IMR-90 (cell line): ENCODE measurements at places on chromosomes 3 and 15. TPM values are rescaled to one million over a fixed set of nuclear protein-coding genes. Genes with fewer than 3 reads are reported as not detected.

Gene EIF4A2
- 310 and 449 TPM in 2 replicates for total RNA-seq

- no peak for DNase-seq
Measured at GRCh38 chr3:196219970-196220311, 3.6 kb downstream of the SLC51A start.

GRCh38 chr3:14266361-14266760 is 87.7 kb downstream of the LSM3 start:
- peak; percentile 96 for DNase-seq

- DNase-seq: no peak
Measured at GRCh38 chr3:124360563-124360962, 368.6 kb upstream of the ROPN1 start.

Gene ZBED2
- total RNA-seq: 0.72 and 1.1 TPM in 2 replicates

GRCh38 chr3:126957776-126958637 is 24.9 kb upstream of the PLXNA1 start:
- no peak for DNase-seq

Gene GABRB3
- total RNA-seq: 0.54 and 0.56 TPM in 2 replicates

Gene TERC
- 17.8 and 57.0 TPM in 2 replicates for total RNA-seq

GRCh38 chr3:40254891-40255290 is 54.6 kb upstream of the EIF1B start:
- DNase-seq: no peak

- DNase-seq: no peak
Measured at GRCh38 chr15:69636169-69636915, 183.7 kb downstream of the RPLP1 start.

DNA sequence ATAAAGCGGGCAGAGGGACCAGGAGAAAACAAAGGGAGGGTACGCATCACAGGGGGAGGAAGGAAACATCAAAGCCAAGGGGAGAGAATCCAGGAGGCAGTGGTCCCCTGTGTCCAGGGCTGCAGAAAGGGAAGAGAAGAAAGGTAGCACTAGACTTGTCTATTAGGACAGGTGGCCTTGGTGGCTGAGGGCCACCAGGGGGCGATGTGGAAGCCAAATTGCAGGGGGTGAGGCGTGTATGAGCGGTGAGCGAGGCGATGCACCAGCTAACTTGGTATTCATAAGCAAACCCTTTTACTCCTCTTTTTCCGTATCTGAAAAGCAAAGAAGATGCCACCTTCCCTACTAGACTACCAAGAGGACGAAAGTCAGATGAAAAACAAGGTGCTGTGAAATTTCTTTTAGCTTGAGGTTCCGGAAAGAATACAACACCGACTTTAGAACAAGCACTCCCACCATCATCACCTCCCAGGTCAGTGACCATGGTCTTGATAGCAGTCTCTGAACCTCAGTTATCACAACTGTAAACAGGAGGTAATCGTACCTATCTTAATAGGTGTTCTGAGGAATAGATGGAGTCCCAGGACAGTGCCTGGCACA is 654.4 kb upstream of the ADAMTS9 start:
- peak; percentile 55 for DNase-seq

DNA sequence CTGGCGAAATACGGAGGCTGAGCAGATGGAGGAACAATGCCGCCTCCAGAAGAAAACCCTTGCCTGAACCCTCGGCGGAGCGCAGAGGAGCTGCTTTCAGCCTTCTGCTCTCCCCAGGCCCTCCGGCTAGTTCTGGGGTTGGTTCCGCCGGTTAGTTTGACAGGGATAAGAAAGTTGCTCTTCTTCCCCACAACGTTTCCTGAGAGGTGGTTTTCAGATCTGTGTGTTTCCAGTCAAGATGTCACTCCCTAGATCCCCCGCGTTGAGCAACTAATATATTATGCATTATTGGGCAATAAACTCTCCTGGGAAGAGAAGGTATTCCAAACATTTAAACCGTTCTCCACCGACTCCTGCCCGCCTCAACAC is 551 bp downstream of the NLGN1 start:
- no peak for DNase-seq

GRCh38 chr3:123324880-123325765 is 123.4 kb downstream of the SEC22A start:
- no peak for DNase-seq

Gene SLC35G2
- 6.6 and 8.6 TPM in 2 replicates for total RNA-seq

Gene SLC12A1
- total RNA-seq: not detected in 2 replicates

Gene WNT7A
- not detected in 2 replicates for total RNA-seq

DNA sequence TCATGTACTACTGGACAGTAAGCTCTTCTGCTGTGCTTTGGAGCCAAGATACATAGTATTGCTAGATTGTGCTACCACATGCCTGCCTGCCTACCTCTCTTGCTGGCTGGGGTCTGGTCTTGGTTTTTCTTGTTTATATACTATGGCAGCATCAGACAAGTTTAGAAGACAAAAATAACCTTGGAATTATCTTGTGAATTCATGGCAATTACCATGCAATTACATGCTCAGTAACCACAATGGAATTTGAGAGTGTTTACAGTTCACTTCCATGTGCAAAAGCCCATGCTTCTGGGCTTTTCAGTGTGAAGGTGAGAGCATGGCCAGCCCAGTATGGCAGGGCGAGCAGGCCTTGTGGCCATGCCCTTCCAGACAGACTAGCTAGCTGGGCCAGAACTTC is 48.0 kb upstream of the C15orf61 start:
- peak; percentile 66 for DNase-seq

GRCh38 chr3:119238363-119238762 is 2.3 kb downstream of the B4GALT4 start:
- no peak for DNase-seq

DNA sequence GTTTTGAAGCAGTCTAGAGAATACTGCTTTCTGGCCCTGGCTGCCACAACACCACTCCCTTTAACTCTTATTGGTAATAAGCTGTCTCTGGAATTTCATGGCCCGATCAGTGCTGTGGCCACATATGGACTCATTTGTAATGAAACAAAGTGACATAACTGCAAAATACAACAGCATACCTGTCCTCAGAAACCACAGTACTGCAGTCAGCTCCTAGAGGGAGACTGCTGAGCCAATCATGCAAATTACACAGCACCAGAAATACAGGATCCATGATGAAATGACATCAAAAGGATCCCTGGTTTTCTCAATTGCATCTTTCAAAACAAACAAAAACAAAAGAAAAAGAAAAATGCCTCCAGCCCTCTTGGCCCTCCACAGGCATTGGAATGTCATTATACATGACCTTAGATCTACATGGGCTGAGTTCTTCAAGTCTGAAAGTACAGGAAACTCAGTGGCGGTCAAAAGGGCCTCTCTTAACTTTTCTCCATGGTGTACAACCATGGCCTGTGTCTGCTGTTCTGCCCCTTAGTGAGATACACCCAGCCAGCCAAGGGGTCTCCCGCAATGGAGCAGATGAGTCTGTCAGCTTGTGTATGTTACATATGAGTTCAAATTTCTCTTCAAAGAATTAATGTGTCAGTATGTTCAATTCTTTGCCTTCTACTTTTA is 24.9 kb upstream of the KBTBD12 start:
- DNase-seq: no peak

GRCh38 chr3:37124435-37124834 is 49.9 kb downstream of the LRRFIP2 start:
- DNase-seq: no peak

- DNase-seq: no peak
Measured at GRCh38 chr3:16686679-16687078, 81.5 kb upstream of the DAZL start.

DNA sequence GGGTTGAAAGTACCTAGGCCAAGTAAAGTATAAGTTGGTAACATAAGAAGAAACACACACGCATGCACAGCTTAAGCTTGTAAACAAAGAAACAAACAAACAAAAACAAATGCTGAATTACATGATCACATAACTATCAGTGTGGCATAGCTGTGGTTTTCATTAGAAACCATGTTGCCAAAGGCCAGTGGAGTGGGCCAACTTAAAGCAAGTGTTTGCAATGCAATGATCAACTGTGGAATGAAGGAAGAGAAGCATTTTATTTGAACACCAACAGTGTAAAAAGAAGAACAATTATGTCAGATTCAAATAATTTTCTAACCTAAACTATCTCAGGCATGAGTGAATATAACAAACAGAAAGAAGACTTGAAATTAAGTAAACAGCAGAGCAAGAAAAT is 199.4 kb upstream of the STRIT1 start:
- DNase-seq: no peak

DNA sequence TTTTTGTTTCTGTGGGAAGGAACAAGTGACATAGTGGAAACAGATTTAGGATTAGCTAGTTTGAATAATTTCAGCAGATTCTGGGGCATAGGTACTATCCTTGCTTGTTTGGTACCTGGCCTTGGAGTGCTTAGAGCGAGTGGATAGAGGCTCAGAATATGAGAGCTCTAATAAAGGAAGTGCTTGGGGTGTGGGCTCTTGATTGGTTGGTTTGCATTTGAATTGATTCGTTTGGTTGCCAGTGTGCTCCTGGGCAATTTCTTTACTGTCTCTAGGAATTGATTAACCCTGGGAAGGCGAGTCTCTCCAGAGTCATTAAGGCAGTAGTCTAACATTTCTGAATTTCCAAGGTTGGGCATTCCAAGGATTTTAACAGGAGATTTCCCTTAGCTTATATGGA is 98.0 kb downstream of the DTWD1 start:
- no peak for DNase-seq

Gene TTC21A
- 0.56 and 0.90 TPM in 2 replicates for total RNA-seq

DNA sequence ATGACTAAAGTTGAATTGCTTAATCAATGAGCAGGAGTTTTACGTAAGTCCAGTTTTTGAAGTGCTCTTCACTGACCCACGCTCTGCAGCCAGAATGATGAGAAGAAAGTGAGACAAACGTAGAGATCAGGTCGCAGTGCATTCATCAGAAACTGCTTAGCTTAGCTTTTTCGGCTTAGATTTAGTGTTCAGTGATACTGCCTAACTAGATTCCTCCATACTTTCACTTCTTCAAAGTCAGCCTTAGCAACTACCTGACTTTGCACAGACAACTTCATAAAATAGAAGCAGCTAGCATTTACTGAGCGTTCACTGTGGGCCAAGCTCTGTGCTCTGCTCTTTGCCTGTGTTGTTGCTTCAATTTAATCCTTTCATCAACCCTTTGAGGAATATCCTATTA is 116.1 kb downstream of the KCNH8 start:
- DNase-seq: no peak

GRCh38 chr15:58924327-58924726 is 9.2 kb downstream of the SLTM start:
- DNase-seq: peak; percentile 68

- DNase-seq: no peak
Measured at GRCh38 chr3:2106438-2106837, 7.8 kb downstream of the CNTN4 start.

Gene MFSD1
- 64.2 and 103 TPM in 2 replicates for total RNA-seq

DNA sequence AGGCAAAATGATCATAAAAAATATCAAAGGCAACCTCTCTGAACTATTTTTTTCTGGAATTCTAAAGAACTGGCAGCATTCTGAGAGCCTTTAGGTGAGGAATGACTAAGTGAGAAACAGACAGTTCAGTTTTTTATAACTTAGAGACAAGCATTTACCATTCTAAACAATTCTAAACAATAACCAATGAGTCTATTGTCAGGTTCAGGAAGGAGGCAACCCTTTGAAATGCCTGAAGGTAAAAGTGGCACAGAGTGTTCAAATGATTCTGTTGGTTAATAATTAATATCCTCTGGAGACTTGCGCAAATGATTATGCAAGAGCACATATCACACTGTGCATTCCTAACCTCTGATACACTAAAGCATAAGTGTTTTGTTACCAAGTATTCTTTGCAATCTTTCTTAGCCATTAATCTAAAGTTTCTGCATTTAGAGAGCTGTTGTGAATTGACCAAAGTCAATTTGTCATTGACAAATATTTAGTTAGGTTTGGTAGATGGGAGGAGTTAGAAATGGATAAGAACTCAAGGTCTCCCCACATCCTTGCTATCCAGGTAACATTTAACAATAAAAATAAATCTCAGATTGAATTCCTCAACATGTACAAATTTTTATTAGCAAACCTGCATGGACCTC is 9.2 kb upstream of the TGFBR2 start:
- peak; percentile 82 for DNase-seq

DNA sequence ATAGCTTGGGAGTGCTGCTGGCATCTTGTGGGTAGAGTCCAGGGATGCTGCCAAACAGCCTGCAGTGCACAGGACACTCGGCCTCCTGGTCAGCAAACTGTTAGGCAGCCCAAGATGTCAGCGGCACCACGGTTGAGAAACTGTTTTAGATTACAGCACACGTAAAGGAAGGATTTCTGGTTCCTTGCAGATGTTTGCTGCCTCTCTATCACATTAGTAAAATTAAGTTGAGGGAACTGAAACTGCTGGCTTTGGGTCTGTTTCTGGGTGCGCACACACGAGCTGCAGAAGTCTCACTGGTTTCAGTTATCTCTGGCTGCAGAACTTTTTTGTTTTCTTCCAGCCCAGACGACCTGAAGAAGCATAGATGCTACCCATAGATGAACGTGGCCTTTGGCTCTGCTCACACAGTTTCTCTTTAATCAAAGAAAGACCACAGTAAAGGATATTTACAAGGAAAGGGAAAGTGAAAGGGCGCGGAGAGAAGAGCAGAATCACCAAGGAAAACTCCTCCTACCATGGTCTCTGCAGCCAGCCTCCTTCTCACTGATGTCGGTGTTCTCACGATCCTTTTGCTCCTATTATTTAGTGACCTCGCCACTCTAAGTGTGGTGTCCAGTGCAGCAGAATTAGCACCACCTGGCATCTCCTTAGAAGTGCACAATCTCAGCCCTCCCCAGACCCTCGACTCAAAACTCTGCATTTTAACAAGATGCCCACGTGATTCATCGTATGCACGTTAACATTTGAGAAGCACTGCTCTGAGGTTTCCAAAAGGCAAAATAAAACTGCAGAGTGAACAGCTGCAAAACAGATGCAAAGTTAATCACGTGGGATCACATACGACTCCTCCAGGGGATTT is 50.6 kb upstream of the AKAP13 start:
- peak; percentile 78 for DNase-seq

- no peak for DNase-seq
Measured at GRCh38 chr3:49519916-49520385, 34.3 kb upstream of the BSN start.

DNA sequence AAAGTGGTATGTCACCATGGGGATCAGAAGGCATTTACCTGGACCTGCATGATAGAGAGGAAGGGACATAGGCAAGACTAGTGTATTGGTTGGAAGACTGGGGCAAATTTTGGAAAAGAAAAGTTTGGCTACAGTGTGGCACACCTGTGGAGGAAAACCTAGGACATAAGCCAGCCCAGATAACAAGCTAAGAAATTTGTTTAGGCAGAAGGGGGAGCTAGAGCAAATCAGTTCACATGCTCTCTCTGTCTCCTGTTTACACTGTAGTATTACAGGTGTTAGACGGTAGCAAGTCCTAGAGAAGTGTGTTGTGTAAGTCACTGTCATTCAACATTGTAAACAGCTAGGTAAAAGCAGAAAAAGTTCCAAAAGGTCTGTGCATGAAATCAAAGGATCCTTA is 11.9 kb upstream of the ALDH1A2 start:
- no peak for DNase-seq

Gene APBA2
- total RNA-seq: 27.8 and 33.0 TPM in 2 replicates

Gene ZBTB20
- total RNA-seq: 13.3 and 14.7 TPM in 2 replicates

- DNase-seq: no peak
Measured at GRCh38 chr3:183430325-183430957, 2.0 kb upstream of the MCF2L2 start.
